GM04504 (cell line): ENCODE measurements at places on chromosomes 11 and 22.

DNA sequence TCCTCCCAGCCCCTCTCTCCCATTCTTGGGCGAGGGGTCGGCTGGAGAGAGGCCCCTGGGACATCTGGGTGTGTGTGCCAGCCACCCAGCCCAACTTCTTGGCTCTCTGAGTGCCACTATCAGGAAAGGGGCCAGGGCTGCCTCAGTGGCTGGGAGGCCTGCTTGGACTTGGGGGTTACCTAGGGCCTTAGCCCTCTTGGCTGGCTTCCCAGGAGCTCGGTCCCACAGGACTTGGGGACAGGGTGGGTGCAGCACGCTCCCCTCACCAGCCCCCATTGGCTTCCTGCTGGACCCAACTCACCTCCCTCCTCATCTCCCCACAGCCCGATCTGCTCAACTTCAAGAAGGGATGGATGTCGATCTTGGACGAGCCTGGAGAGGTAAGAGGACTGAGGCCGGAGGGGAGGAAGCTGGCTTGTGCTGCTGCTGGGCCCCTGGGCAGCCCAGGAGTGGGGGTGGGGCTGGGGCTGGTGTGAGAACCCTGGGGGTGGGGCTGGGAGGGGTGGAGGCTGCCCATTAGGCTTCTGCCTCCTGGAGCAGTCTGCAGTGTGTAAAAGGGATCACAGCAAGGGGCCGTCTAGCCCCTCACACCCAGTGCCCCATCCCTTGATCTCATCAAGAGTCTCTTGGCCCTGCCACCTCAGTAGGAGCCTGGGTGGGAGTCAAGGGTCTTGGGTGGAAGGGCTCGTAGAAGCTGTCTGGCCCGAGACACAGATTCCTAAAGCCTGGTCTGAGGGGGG is 54.8 kb downstream of the TRIOBP start:
- no peak for DNase-seq

DNA sequence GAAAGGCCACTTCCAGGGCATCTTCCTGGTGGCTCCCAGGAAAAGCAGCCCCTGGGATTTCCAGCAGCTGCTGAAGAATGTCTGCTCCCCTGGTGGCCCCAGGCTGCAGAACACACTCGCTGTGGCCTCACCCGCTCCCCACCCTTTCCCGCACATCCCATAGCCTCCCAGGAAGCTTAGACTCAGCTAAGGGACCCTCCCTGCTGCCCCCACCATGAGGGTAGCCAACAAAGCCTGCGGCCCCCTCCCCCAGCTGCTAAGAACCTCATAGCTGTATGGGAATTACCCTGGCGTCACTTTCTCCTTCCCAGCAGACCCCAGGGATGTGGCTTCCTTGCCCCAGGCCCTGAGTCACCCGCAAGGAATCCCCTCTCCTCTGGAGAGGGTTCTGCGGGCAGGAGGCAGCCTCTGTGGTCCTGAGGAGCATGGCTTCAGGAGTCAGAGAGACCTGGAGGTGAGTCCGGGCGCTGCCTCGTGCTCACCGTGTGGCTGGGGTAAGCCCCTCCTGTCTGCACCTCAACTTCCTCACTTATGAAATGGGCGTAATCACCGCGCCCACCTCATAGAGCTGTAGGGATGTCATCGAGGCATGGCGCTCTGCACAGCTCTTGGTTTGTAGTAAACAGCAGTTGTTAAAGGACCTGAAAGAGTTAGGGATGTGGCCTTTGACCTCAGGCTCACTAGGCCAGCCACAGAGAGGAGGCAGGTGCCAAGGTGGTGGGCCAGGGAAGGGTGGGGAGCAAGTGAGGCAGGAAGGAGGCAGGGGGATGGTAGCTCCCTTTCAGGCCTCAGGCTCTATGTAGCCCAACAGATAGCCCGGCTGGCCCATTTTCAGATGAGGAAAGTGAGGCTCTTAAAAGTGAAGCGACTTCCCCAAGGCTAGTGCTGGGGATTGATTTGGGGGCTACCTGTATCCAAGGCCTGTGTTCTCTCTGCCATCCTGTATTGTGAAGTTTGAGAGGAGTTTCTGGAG is 71.2 kb downstream of the LRRC32 start:
- DNase-seq = no peak

GRCh38 chr11:11446967-11447366 is 93.9 kb upstream of the CSNK2A3 start:
- DNase-seq = no peak

GRCh38 chr22:48424661-48425060 is 1403.0 kb downstream of the BRD1 start:
- DNase-seq = no peak

DNA sequence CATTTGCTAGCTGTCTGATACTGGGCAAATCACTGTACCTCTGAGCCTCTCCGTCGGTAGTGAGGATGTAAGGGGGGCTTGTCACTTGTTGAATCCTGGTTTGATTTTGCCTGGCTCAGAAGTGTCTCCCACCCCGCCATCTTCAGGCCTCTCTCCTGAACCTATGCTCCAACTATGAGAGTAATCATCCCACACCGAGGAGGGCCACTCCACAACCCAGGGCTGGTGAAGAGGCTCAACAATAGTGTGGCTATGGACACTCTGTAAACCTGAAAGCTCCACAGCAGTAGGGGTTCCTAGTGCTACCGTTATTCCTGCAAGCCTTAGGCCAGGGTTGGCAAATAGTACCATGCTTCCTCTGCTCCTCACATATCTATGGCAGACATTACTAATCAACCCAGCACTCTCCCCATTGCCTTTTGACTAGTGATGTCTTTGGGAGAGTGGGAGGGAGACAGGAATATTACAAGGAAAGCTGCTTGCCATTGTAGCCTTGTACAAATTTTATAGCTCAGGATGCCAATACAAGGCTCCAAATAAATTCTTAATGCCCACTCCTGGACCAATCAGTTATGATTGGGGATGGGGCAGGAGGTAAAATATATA is 134.0 kb upstream of the TEAD1 start:
- DNase-seq = no peak

DNA sequence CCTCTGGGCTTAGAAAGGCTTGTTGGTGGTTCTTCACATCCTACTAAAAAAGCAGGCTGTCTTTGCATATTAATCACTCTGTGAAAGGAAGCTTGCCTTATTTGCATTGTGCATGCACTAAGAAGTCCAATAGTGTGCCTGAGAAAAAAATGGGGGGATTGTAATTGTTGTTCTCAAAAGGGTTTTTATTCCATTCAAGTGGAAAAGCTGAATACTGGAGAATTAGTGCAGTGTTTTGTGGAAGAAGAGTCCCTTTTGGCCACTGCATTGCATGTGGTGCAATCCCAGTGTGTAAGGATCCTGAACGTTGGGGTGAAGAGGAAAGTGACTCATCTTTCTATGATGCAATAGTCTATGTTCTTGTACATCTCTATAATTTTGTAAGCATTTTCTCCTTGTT is 16.5 kb downstream of the NCAM1 start:
- peak; percentile 50 for DNase-seq

GRCh38 chr22:33240888-33241475 is 182.8 kb upstream of the SYN3 start:
- DNase-seq = peak; percentile 7

DNA sequence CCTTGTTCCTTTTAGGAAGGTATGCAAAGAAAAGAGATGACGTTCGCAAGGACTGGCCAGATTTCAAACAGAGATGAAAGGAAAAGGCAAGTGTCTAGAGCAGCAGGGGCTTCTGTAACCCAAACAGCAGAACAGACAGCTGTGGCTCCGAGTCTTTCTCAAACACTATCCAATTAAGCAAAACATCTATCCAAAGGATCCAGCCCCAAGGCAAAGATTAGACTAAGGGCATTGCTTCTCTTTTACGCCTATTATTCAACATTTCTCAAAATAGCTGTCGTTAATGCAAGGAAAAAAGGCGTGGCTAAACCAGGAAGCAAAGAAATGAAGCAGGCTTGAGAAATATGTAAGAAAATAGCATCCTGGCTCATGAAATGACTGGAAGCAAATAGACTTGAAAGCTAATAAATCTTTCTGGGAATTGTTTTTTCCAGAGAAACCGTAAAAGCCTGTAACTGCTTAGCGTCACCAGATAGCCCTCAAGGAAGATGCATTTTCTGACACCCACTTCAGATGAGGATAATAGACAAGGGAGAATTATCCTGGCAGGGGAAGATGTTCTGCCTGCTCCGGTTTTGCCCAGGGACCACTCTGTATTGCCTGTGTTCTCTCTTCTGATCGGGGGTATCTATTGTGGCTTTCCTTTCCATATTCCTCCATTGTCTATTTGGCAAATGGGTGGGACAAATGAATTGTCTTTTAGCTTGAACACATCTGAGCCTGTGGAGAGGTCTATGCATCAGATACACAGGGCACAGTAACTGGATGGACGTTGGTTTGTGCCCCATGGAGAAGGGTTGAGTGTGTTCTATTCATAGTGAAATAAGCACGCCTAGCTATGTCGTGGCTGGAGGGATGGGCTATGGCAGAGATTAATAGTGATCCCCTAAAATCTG is 20.2 kb downstream of the C11orf96 start:
- no peak for DNase-seq

DNA sequence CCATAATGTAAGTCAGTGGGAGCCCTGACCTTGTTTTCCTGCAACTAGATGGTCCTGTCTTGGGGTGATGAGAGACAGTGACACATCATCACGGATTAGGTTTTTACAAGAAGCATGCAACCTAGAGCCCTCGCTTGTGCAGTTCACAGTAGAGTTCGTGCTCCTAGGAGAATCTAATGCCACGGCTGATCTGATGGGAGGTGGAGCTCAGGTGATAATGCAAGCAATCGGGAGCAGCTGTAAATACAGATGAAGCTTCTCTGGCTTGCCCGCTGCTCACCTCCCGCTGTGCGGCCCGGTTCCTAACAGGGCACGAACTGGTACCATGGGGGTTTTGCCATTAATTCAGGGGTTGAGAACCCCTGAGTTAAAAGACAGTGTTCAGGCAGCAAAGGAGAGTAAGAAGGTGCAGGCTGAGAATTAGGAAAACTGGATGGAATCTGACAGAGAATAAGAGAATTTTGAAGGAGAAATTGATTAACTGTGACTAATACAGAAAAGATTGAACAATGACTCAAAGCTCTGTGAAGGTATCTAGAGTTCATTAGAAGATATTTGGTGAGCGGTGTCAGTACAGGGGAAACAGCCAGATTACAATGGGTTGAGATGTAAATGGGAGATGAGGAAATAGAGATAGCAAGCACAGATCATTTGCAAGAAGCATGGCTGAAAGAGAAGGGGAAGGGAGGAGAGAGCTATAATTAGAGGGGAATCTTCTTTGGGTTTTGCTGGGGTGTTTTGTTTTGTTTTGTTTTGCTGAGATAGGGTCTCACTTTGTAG is 21.0 kb downstream of the WEE1 start:
- no peak for DNase-seq

- no peak for DNase-seq
Observed at GRCh38 chr11:126363706-126364248, 8.3 kb downstream of the ST3GAL4 start.

DNA sequence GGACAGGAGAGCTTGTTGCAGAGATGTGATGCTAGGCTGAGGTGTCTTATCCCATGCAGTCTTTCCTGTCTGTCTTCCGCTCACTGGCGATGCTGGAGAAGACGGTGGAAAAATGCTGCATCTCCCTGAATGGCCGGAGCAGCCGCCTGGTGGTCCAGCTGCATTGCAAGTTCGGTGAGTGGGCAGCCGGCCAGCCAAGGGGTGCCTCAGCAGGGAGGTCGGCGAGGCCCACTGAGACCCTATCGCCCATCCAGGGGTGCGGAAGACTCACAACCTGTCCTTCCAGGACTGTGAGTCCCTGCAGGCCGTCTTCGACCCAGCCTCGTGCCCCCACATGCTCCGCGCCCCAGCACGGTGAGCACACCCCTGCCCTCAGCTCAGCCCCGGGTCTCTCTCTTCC is 1.7 kb downstream of the RAD9A start:
- no peak for DNase-seq

DNA sequence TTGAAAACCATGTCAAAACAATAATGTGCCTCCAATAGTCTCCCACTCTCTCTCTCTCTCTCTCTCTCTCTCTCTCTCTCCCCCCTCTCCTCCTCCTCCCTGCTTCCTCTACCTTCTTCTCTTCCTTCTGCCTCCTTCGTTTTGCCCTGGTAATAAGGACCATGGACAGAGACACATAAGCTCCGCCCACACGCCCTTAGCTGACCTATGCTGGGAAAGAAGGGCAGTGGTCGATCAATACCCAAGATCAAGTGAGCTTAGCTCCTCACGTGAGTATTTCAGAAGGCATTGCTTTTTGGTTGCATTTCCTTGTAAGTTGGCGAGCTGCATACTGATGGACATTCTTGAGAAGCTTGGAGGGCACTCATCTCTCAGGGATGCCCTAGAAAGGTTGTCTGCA is 194.8 kb downstream of the MIAT start:
- no peak for DNase-seq

GRCh38 chr11:44915621-44916020 is 35.1 kb downstream of the TP53I11 start:
- DNase-seq = no peak

- no peak for DNase-seq
Observed at GRCh38 chr22:23418159-23418788, 161.8 kb downstream of the IGLL1 start.

- no peak for DNase-seq
Observed at GRCh38 chr22:43009444-43009843, 5.5 kb downstream of the PACSIN2 start.

DNA sequence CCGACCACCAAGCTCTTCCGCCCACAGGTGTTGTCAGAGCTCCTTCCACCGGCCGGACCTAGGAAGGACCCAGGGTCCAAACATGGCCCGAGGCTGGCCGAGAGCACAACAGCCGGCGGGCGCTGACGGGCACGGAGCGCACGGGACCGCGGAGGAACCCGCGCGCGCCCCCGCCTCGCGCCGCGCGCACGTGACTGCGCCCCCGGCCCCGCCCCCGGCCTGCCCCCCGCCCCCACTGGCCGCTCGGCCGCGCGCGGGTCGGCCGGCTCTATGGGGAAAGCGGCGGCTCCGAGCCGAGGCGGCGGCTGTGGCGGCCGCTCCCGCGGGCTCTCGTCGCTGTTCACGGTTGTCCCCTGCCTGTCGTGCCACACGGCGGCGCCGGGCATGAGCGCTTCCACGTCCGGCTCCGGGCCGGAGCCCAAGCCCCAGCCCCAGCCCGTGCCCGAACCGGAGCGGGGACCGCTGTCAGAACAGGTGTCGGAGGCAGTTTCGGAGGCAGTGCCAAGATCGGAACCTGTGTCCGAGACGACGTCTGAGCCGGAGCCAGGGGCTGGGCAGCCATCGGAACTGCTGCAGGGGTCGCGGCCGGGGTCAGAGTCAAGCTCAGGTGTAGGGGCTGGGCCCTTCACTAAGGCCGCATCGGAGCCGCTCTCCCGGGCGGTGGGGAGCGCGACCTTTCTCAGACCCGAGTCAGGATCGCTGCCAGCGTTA is at the start of gene OSBP2:
OSBP2 (plus strand) TSS at position 235 of the 711 bp plus-strand sequence; CDS start at position 271, 36 bp downstream.
- no peak for DNase-seq

- DNase-seq = no peak
Observed at GRCh38 chr11:37456746-37457145, 858.7 kb upstream of the RAG2 start.

- DNase-seq = no peak
Observed at GRCh38 chr11:94658386-94658785, 91.2 kb downstream of the PIWIL4 start.

- DNase-seq = peak; percentile 16
Observed at GRCh38 chr11:32960553-32961164, 55.0 kb upstream of the DEPDC7 start.

DNA sequence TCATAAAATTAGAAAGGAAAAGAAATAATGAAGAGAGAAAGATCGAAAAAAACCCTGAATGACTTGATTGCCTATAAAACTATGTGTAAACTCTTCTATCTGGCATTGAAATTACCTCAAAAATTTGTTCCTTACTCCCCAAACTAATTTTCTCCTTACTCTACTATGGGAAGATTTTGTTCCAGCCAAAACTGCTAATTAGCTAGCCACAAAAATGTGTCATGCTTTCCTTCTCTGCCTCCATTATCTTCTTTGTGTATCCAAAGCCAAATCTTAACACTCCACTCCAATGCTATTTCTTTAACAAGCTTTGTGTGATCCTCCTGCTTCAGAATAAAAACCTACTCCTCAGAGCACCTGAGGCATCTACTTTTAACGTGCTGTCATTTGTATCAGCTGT is 831.2 kb downstream of the METTL15 start:
- no peak for DNase-seq
